ENCODE measurements at places on chromosomes 2 and 18.

DNA sequence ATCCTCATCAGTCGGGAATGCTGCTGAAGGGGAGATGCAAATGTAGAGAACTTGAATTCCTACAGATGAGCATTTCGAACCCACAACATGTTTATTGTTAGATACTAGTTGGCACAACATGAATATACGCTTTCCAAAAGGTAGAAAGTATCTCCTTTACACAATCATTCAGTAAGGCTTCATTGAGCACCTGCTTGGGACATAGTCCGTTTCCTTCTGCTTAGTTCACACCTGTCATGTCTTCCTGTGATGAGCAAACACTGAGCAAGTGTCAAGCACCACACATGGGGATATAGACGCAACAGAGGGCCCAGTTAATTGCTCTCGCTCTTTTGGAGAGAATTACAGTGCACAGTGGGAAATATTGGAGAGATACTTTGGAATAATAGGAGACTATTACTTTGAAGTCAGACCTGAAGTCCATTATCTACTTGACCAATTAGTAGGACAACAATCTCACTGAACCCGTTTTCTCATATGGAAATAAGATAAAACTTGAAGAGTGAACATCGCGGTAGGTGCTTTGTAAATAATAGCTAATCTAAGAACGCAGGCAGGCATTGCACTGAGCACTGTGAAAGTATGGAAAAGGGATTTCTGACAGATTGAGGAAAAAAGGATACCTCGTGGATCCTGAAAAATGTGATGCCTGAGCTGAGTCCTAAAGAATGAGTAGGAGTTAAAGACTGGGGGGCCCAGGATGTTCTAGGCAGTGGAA is 1.2 kb downstream of the CPSF3 start:
- DNase-seq: no peak

GRCh38 chr18:9779630-9780029 is 71.5 kb downstream of the RAB31 start:
- no peak for DNase-seq

DNA sequence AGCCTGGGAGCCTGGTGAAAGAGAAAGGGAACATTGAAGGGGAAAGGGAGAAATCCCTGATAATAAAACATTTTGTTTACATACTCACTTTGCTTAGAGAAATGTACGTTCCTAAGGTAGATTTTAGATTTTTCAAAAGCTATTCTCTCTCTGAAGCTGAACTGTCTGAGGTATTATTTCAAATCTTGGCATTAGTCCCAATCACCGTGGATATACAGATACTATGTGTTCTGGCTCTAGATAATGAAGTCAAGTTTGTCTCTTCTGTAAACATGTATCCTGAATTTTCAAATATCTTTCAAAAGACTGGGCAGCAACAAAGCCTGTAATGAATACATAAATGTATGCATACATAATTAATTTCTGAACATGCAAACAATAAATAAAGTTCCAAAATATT is 1104.2 kb upstream of the FAM98A start:
- no peak for DNase-seq

DNA sequence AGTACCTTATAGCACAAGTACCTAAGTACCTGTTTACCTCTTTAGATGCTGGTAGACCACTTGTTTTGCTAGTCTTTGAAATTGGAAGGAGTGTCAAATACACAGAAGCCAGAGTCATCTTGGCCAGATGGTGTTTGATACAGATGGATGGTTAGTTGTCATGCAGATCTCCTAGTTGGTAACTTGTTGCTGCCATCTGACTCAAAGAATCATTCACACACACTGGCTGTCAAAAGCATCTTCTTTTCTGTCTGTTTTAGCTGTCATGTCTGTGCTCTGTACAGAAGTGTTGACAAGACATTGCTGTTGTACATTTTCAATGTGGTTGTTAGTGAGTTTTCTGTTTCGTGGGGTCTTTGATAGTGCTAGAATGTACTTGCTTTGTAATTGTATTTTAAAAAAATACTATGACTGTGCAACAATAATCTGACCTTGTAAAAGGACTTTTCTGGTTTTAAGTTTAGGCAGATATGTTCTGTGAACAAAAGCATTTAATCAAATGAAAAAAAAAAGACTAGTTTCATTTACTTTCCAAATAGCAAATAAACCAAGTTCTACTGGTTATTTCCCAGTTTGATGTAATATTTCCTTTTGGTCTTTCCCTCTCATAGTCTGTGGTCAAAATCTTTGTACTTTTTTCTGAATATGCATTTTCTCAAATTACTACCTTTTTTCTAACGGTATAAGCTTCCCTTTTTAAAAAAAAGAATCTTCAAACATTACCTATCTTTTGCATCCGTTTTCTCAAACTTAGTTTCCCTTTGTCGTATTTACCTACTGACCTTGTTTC is 39.9 kb downstream of the TANK start:
- no peak for DNase-seq

GRCh38 chr2:170817093-170818035 is 677 bp downstream of the GAD1 start:
- no peak for DNase-seq

- no peak for DNase-seq
These were observed 161.3 kb downstream of the INO80D start for GRCh38 chr2:205924676-205925075.

GRCh38 chr2:19900931-19901441 is 797 bp downstream of the TTC32 start:
- no peak for DNase-seq

DNA sequence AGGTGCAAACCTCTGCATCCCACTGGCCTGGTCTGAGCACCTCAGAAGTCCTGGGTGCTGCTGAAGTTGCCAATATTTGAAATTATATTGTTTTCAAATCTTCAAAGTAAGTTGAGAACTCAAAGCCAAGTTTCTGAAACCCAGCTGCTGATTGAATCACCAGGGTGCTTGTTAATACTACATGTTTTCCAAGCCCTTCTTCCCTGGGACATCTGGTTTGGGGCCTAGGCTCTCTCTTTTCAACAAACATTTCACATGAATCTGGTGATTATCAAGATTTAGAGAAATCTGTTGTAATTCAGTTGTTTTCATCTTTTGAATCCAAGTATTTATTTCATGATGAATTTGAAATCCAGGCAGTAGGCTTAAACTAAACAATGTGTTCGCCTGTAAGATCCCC is 24.4 kb downstream of the MLPH start:
- no peak for DNase-seq

DNA sequence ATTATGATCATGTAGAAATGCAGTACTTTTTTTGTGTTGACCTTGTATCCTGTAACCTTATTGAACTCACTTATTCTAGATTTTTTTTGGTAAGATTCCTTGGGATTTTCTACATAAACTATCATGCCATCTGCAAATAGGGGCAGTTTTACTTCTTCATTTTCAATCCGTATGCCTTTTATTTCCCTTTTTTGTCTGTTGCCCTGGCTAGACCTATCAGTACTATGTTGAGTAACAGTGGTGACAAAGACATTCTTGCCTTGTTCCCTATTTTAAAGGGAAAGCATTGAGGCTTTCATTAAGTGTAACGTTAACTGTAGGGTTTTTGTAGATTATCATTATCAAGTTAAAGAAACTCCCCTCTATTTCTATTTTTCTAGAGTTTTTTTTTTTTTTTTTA is 92.3 kb downstream of the LYPD1 start:
- no peak for DNase-seq

- no peak for DNase-seq
These were observed 19.3 kb upstream of the COPS8 start for GRCh38 chr2:237066396-237066795.

DNA sequence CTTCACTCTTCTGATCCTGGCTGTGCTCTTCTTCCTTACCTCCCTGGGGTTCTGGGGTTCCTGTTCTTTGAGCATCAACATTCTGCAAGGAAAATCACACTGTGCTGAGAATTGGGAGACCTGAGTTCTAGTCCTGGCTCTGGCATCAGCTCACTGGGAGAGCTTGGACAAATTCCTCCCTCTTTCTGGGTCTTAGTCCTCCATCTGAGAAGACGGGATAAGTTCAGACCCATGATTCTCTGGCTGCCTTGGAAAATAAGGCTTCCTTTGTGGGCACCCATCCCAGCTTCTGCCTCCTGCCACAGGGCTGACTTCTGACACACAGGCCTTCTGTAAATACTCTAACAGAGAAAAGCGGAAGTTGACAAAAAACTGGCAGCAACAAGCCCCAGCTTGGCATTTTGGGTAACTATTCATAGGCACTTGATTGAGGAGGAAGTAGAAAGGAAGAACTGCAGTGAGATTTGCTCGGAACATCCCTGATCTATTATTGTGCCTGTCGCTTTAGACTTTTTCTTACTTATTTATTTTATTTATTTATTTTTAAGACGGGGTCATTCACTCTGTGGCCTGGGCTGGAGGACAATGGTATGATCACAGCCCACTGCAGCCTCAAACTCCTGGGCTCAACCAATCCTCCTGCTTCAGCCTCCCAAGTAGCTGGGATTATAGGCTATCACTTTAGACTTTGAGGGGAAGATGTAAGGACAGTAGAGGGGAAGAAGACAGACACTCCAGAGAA is 7.9 kb downstream of the PCBP1 start:
- peak; percentile 65 for DNase-seq

GRCh38 chr2:120358734-120359465 is 13.0 kb downstream of the INHBB start:
- DNase-seq: no peak

GRCh38 chr2:3044587-3045317 is 332.9 kb downstream of the EIPR1 start:
- DNase-seq: no peak

GRCh38 chr2:65393743-65394422 is 38.5 kb downstream of the SPRED2 start:
- DNase-seq: no peak

DNA sequence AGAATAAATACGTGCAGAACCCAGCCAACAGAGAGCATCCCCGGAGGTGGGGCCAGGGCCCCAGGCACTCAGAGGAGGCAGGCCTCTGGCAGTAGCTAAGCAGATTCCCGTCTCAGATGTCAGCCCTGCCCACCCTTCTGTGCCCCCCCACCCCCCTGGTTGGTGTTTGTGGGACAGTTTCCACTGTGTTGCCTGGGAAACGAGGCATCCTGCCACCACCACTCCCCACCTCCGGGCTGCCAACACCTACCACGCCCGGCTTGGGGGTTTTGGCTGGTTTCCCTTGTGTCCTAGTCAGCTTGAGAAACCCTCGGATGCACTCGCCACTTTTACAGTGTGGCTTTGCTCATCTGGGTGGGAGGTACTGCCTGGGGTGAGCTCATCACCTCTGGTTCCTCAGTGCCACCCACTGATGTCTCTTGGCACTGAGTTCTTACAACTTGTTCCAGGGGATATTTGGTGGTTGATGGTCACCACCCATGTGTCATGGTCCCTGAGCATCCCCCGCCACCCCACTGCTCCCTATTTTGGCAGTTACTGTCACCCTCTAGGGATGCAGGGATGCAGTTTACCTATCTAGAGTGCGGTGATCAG is 72.4 kb upstream of the YWHAQ start:
- peak; percentile 87 for DNase-seq

GRCh38 chr18:13375302-13376255 is 157.0 kb downstream of the LDLRAD4 start:
- peak; percentile 81 for DNase-seq

DNA sequence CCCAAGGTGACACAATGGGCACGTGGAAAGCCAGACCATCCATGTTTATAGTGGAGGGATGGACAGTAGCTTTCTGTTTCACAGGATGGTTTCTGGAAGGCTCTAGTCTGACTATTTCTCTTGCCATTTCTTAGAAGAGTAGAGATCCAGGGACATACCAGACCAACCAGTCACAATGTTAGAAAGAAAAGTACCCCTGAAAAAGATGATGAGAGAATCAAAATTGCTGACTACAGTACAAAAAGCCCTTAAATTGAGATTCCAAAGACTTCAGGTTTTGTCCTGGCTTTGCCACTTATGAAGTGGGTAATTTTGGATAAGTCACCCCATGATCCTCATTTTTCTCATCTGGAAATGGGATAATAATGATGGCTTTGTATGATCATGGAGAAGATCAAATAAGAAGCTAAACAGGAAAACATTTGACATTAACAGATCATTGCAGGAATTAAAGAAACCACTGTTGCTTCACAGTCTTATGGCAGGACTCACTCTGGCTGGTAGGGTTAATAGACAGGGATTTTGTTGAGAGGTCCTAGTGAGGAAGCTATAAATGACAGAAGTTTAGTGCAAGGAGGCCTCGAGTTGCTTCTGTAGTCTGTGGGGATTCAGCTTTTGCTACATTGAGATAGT is 386.0 kb downstream of the IRS1 start:
- DNase-seq: no peak

- DNase-seq: no peak
These were observed 64.7 kb downstream of the EMILIN2 start for GRCh38 chr18:2911533-2911932.

- peak; percentile 87 for DNase-seq
These were observed at the start of gene ADRA2B for GRCh38 chr2:96116424-96116878. Gene ADRA2B, minus strand, starts transcription at chr2:96116571. Its CDS starts 422 bp downstream, at chr2:96116149.

GRCh38 chr2:55133467-55134315 is 83.4 kb upstream of the RTN4 start:
- DNase-seq: peak; percentile 72

DNA sequence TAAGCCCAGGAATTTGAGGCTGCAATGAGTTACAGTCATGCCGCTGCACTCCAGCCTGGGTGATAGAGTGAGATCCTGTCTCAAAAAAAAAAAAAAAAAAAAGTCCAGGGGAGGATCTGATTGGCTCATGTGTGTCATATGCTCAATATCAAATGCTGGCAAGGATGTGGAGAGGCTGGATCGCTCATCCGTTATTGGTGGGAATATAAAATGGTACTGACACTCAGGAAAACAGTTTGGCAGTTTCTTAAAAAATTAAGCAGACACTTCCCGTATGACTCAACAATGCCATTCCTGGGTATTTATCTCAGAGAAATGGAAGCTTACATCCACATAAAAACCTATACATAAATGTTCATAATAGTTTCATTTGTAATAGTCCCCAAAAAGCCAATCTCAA is 68.9 kb downstream of the MEX3C start:
- no peak for DNase-seq

DNA sequence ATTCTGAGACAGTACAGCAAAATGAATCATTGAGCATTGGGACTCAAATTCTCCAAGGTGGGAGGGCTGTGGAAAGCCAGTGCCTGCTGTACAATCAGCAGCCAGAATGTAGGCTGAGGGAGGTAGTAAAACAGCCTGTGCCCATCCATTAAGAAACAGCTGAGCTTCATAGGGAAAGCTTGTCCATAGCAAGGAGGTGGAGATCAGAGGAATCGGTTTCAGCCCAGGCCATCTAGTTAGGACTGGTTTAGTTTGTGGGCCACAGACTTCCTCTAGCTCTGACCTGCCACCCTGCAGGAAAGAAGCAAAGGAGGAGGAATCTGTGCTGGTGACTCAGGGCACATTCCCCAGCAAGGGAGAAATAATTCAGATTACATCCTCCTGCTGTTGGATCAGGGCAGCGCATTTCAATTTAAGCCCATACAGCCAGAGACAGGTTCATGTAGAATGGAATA is 333.4 kb downstream of the SETBP1 start:
- DNase-seq: no peak

DNA sequence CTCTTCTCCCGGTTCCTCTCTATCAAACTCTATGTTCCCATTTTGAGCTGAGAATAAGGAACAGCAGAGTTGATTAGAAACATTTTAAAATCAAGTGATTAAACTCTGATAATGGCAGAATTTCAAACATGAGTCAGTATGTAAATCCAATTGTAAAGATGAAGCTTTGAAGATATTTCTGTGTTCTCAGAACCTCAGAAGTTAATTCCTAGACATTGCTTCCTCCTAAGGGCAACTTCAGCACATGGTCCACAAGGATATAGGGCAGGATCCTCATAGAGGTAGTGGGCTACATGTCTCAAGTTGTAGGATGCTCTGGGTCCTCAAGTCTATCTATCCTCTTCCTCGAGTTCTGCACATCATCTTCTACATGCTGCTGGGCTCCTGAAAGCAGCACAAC is 46.3 kb downstream of the QPCT start:
- no peak for DNase-seq

GRCh38 chr2:103823847-103824246 is 1030.1 kb upstream of the POU3F3 start:
- no peak for DNase-seq
